ENCODE measurements at places on chromosomes 5 and 9. TPM values are rescaled to one million over a fixed set of nuclear protein-coding genes. Genes with fewer than 3 reads are reported as not detected.
A peak's percentile ranks its signal among the peaks of the same experiment; 100 is the strongest.

PRDM9 gene
- not detected for polyA plus RNA-seq

DNA sequence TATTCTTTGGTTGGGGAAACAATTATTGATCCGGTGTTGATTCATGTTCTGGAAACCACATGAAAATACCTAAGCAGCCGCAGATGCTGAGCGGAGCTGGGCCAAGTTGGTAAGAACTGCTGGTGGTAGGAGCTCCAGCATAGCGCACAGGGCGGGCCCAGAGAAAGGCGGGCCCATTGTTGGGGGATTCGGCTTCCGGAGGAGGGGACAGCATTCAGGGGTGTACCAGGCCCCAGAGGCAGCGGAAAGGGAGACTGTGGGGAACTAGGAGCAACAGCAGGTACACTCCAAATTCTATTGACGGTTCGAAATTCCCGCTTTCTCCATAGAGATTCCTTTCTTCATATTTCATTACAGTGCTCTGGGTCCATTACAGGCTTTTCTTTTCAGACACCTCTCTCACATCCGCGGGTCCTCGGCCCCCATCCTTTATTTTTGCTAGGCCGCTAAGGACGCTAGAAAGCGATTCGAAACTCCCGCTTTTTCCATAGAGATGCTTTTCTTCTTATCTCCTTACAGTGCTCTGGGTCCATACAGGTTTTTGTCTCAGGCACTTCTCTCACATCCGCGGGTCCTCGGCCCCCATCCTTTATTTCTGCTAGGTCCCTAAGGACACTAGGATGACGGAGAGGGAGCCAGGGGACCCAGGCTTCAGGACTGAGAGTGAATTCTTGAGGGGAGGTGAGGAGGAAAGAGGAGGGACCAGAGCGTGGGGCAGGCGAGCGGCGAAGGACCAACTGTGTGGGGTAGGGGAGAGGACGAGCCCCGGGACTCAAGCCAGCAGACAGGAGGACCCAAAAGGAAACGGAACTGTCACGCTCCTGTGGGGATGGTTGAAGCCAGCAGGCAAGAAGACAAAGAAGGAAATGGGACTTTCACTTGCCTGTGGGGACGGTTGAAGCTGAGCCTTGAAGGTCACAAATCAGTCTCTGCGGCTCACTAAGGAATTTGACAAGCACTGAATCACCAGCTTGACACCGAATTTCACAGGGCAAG lies at the start of gene CCDC152:
Gene CCDC152, plus strand, starts transcription at position 213 of the 996 bp plus-strand sequence. CDS start 2,304 bp downstream, outside the sequence.
- no peak within 1 kb of the TSS for H3K27ac ChIP-seq
- no peaks in the 10 kb centered on the region for H3K4me1 ChIP-seq
- no peaks in the 10 kb centered on the region for H3K27me3 ChIP-seq

DNA sequence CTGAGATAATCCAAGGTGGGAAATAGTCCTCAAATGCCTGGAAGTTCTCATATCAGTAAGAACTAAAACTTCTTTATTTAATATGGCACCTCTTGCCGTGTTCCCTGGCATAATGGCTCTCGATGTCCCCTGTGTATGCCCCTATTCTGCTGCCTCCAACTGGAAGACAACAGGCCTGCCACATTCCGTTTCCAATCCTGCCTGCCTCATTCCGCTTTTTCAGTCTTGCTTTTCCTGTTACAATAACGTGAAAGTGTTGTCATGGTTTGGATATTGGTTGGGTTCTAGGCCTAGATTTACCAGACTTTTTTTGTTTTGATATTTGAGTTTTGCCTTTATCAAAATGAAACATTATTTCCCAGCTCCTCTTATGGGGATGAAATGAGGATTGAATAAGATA lies 98.2 kb downstream of the FOCAD start:
- no peak for DNase-seq
- no peak overlapping the region for H3K4me3 ChIP-seq
- peaks cover 5% of the 10 kb centered on the region for H3K36me3 ChIP-seq
- H3K27ac ChIP-seq, result no peak overlapping the region
- peaks cover 17% of the 10 kb centered on the region for H3K4me1 ChIP-seq
- no peaks in the 10 kb centered on the region for H3K27me3 ChIP-seq

PFN3 gene
- not detected for polyA plus RNA-seq

DNA sequence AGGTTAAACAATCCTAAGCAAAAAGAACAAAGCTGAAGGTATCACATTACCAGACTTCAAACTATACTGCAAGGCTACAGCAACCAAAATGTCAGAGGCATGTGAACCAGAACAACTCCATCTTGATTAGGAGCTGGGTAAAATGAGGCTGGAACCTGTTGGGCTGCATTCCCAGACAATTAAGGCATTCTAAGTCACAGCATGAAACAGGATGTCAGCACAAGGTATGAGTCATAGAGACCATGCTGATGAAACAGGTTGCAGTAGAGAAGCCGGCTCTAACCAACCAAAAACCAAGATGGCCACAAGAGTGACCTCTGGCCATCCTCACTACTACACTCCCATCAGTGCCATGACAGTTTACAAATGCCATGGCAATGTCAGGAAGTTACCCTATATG lies 252.0 kb downstream of the RASEF start:
- H3K27me3 ChIP-seq, result no peaks in the 10 kb centered on the region
- peak overlapping the region; percentile 48 for H3K27ac ChIP-seq
- DNase-seq, result peak; percentile 38
- H3K36me3 ChIP-seq, result no peaks in the 10 kb centered on the region
- peaks cover 5% of the 10 kb centered on the region for H3K4me1 ChIP-seq

TEK gene
- polyA plus RNA-seq, result 0.01 TPM

OR1Q1 gene
- polyA plus RNA-seq, result not detected

- H3K27ac ChIP-seq, result no peak overlapping the region
- H3K4me3 ChIP-seq, result no peak overlapping the region
- no peak for DNase-seq
- no peaks in the 10 kb centered on the region for H3K36me3 ChIP-seq
- H3K4me1 ChIP-seq, result no peaks in the 10 kb centered on the region
Observed at GRCh38 chr5:28648108-28648507, 1609.7 kb upstream of the CDH9 start.

LMNB1 gene
- polyA plus RNA-seq, result 11.0 TPM

HAVCR2 gene
- polyA plus RNA-seq, result not detected

DNA sequence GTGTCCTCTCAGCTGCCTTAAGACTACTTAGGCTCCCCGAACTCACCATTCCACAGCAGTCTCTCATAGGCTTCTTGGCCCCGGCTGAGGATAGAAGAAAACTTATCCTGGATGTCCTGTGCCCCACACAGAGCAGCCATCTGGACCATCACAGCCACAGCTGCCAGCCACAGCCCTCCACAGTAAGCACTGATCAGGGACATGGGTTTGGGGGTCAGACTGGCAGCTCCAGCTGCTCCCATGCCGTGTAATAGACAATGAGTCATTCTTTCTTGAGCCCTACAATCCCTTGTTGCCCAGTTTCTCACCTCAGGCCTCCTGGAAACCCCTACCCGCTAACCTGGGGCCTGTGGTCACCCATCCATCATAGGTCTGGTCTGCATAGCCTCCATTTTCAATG lies 5.7 kb downstream of the CREB3 start:
- H3K36me3 ChIP-seq, result peaks cover 46% of the 10 kb centered on the region
- DNase-seq, result no peak
- no peaks in the 10 kb centered on the region for H3K27me3 ChIP-seq
- no peak overlapping the region for H3K4me3 ChIP-seq
- H3K4me1 ChIP-seq, result peaks cover 11% of the 10 kb centered on the region
- no peak overlapping the region for H3K27ac ChIP-seq

DNA sequence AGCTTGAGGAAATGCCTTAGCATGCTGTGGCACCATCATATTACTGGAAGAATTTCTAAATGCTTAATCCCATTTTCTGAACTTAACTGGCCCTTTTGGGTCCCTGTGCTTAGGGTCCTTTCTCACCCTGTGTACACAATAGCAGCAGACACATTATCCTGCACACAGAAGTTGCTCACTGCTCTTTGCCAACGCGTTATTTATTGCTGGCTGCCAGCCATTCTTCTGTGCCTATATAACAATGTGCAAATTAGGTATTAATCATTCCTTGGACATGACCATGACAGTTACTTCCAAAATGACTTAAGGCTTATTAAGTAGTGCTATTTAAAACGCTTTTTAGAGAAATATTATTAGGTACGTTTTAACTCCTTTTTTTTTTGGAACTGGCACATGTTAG lies 134.7 kb downstream of the FBN2 start:
- peaks cover 6% of the 10 kb centered on the region for H3K36me3 ChIP-seq
- no peak overlapping the region for H3K4me3 ChIP-seq
- no peak for DNase-seq
- peaks cover 4% of the 10 kb centered on the region for H3K4me1 ChIP-seq

GRCh38 chr5:105150323-105150722 lies 1587.7 kb upstream of the NUDT12 start:
- no peak overlapping the region for H3K27ac ChIP-seq
- H3K4me3 ChIP-seq, result no peak overlapping the region
- H3K27me3 ChIP-seq, result no peaks in the 10 kb centered on the region

DNA sequence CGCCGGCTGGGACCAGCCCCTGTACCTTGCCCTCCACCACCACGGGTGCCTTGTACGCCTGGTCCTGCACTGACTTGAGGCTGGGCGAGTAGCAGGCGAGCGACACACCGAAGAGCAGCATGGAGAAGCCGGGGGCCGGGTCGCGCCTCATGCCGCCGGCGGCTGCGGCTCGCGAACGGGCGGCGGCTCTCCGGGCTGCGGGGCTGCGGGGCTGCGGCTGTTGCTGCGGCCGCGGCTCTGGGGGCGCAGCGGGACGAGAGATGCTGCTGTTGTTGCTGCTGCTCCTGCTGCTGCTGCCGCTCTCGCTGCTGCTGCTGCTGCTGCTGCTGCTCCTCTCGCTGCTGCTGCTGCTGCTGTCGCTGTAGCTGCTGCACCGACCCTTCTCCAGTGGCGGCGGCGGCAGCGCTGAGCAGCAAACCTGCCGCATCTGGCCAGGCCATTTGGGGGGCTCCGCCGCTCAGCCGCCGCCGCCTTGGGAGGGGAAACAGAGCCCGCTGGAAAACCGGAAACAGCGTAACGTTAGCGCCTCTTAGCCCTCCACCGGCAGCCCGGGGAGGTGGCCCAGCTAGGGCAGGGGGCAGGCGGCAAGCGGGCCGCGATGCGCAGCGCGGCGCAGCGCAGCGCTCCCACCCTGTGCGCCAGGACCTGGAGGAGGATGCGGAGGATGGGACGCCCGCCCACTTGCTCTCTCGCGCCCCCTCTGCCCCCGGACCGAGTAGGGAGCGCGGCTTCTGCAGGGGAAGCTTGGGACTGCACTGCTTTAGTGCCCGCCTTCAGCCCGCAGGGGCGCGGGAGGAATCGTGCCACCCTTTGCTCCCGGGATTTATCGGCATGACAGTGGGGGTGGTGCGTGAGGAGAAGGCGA lies at the start of gene NRG2:
Gene NRG2, minus strand, starts transcription at position 657 of the 865 bp plus-strand sequence.
- H3K4me1 ChIP-seq, result peaks cover 17% of the 10 kb centered on the region
- H3K4me3 ChIP-seq, result peak within 1 kb of the TSS; percentile 70
- no peak for DNase-seq
- H3K27me3 ChIP-seq, result peaks cover 18% of the 10 kb centered on the region
- H3K27ac ChIP-seq, result no peak within 1 kb of the TSS

- H3K27ac ChIP-seq, result no peak overlapping the region
- H3K36me3 ChIP-seq, result no peaks in the 10 kb centered on the region
- H3K4me3 ChIP-seq, result no peak overlapping the region
- no peak for DNase-seq
Observed at GRCh38 chr9:134304261-134304660, 22.0 kb upstream of the RXRA start.

- no peak overlapping the region for H3K4me3 ChIP-seq
- H3K27ac ChIP-seq, result no peak overlapping the region
- no peak for DNase-seq
- no peaks in the 10 kb centered on the region for H3K4me1 ChIP-seq
- no peaks in the 10 kb centered on the region for H3K36me3 ChIP-seq
Observed at GRCh38 chr5:172616730-172617129, 24.3 kb upstream of the NEURL1B start.

DNA sequence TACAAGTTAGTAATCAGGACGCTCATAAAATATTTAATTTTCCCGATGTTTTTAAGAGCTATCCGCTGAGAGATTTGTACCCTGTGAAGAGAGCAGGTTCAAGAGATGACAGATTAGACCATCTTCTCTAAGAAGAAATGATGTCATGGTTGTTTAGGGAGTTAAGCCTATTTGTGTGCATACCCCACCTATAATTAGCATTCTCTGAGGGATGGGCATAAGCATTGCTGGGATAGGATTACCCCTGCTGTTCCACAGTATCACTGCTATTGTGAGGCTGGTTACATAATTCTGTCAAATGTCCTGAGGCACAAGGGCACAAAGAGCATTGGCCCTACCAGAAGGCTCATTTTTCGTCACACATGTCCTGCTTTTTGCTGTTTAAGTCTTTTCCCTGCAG lies 687.0 kb downstream of the CETN3 start:
- H3K4me3 ChIP-seq, result no peak overlapping the region
- H3K27ac ChIP-seq, result no peak overlapping the region
- H3K36me3 ChIP-seq, result no peaks in the 10 kb centered on the region
- H3K4me1 ChIP-seq, result no peaks in the 10 kb centered on the region
- H3K27me3 ChIP-seq, result no peaks in the 10 kb centered on the region
- DNase-seq, result no peak

DNA sequence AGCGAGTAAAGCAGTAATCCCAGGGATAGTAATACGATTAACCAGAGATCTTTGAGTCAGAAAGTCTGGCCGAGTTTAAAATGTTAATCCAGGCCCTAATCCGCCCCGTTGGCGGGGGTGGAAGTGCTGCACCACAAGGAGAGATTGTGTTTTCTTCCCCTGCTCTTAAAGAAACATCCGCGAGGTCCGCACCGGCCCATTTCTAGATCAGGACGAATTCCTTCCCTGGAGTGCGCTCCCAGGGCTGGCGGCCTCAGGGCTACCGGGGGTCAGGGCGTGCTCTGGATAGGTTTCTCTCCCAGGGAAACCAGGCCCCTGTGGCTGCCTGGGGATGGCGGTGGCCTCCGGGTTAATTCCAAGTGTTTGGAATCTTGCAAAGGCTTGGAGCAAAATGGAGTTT lies 9.3 kb upstream of the NEUROG1 start:
- H3K36me3 ChIP-seq, result no peaks in the 10 kb centered on the region
- no peak overlapping the region for H3K4me3 ChIP-seq
- DNase-seq, result no peak
- H3K4me1 ChIP-seq, result peaks cover 4% of the 10 kb centered on the region
- H3K27ac ChIP-seq, result no peak overlapping the region

DNA sequence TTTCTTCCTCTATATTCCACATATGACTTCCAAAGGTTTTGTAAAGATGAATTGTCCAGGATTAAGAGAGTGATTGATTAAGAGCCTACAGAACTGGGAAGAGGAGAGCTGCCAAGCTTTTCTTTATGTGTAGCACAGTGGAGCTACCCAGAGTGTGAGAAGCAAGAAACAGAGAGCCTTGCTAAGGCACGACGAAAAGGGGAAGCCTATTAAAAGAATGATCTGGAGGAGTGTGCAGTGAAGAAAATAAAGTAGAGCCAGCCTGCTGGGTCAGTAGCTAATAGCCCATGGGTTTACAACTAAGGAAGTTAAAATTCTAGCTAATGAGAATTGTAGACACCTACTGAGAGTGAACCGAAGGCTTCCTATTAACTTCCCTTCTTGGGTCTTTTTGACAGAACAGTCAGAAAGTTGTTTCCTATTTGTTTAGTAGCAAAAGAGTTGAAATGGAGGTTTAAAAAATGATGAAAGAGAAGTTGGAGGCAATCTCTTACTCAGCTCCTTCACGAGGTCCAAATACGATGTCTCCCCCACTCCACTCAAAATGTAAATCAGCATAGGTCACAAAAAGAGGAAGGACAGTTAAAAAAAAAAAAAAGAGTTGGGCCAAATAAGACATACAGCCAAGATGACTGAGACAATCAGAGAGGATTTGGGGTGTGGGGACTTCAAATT lies 957 bp upstream of the PRR16 start:
- peaks cover 35% of the 10 kb centered on the region for H3K27me3 ChIP-seq
- no peak overlapping the region for H3K27ac ChIP-seq
- H3K36me3 ChIP-seq, result no peaks in the 10 kb centered on the region

All from keratinocyte (primary cell).